ENCODE measurements at places on chromosomes 7 and 10.

GRCh38 chr10:43444897-43445466, 8.1 kb downstream of the ZNF487 start:
- no peak for DNase-seq

DNA sequence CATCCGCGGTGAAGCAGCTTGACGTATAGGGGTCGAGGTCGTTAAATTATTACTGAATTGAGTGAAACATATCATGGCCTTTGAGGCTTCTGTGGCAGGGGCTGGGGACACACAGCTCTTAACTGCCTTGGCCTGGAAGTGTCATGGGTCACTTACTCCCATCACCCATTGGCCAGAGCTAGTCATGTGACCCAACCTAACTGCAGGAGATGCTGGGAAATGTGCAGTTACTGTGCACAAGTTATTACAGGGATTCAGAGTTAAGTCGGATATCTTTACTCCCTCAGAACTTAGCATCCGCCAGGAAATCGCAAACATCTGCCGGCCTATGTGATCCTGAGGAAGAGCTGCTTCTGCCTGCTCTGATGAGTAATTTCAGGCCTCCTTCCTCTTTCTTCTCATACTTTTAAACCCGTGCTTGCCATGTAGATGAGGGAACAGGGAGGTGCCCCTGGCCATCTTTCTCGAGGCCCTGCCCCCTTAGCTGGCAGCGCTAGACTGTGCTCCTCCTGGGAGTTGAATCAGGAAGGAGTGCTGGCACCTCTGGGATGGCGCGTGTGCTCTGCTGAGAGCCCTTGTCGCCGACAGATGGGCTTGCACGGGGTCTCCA, 203.6 kb downstream of the TCF7L2 start:
- no peak for DNase-seq

DNA sequence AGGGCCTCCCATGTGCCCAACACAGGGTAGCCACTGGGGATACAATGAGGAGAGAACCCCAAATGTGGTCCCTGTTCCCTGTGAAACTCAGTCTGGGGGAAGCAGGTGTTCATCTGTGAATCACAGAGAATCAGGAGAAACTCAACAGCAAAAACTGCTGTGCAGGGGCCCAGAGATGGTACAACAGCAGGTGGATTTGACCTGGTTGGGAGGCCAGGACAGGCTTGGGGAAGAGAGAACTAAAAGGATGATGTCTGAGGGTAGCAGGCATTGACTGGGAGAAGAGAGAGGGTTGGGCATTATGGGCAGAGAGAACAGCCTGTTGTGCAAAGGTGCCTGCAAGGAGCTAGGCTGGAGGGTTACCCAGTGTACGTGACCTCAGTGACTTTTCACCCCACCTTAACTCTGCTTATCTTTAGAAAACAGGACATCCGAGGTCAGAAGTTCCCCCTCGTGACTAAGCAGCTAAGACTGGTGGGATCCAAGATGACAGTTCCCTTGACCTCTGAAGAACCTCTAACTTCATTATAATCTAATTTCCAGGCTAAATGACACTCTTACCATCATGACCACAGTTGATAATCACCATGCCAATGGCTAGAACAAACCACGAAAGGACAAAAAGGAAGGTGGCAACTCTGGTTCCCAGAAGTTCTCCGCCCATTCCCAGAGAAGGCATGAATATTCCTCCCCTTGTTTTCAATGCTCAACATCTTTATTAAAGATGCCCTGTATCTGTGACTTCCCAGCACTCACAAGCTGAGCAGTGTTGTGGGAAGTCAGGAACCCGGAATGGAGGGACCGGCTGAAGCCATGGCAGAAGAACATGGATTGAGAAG, 5.1 kb upstream of the ADAMTS14 start:
- no peak for DNase-seq

- no peak for DNase-seq
Observed at GRCh38 chr10:34835908-34836508, 20.9 kb upstream of the PARD3 start.

GRCh38 chr7:155351120-155351870, 53.6 kb downstream of the INSIG1 start:
- no peak for DNase-seq

- DNase-seq = no peak
Observed at GRCh38 chr7:114504586-114504985, 90.0 kb downstream of the FOXP2 start.

GRCh38 chr10:69867699-69868558, 66.2 kb downstream of the COL13A1 start:
- no peak for DNase-seq

- no peak for DNase-seq
Observed at GRCh38 chr7:78443811-78444210, 645.2 kb downstream of the PHTF2 start.

GRCh38 chr7:78062214-78062613, 263.6 kb downstream of the PHTF2 start:
- no peak for DNase-seq
